Fibroblast of skin of left quadriceps (primary cell): ENCODE measurements at places on chromosomes 7 and 10.
A peak's percentile ranks its signal among the peaks of the same experiment; 100 is the strongest.

GRCh38 chr7:130758429-130759056 is 24.5 kb upstream of the KLF14 start:
- DNase-seq, result peak; percentile 31

- no peak for DNase-seq
These were observed 42.1 kb upstream of the EMX2 start for GRCh38 chr10:117500456-117500855.

DNA sequence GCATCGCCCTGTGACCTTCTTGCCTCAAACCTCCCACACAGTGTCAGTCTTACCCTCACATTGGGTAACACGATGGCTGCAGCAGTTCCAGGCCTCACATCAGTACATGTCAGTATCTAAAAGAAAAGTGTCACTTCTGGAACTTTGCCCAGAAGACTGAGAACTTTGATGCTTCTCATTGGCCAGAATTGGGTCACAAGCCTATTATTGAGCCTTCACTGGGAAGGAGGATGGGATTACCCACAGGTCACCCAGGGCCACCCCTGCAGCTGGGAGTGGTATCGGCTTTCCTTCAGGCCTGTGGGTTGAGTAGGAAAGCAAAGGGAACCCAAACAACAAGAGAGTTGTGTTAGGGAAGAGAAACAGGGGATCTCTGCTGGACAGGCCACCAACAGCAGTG is 111.5 kb downstream of the NPY start:
- DNase-seq, result no peak

- no peak for DNase-seq
These were observed 53.6 kb downstream of the VPS41 start for GRCh38 chr7:38855386-38855785.

DNA sequence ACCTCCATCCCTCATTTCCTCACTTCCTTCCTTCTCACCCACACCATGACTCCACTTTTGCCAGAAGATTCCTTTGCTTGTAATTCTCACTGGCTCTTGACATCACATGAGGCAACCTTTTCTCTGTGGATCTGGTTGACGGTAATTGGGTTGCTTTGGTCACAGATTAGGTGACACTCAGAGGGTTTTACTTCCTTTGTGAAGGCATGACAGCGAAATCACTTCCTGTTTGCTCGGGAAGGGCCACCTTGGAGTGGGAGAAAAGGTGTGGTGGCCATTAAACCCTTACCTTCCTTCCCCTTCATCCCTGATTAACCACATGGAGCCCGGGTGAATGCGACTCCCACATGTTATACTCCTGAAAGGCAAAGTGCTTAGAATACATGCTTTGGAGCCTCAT is 30.2 kb downstream of the CUZD1 start:
- no peak for DNase-seq

- DNase-seq, result no peak
These were observed 52.3 kb upstream of the ARMC3 start for GRCh38 chr10:22875581-22875980.

DNA sequence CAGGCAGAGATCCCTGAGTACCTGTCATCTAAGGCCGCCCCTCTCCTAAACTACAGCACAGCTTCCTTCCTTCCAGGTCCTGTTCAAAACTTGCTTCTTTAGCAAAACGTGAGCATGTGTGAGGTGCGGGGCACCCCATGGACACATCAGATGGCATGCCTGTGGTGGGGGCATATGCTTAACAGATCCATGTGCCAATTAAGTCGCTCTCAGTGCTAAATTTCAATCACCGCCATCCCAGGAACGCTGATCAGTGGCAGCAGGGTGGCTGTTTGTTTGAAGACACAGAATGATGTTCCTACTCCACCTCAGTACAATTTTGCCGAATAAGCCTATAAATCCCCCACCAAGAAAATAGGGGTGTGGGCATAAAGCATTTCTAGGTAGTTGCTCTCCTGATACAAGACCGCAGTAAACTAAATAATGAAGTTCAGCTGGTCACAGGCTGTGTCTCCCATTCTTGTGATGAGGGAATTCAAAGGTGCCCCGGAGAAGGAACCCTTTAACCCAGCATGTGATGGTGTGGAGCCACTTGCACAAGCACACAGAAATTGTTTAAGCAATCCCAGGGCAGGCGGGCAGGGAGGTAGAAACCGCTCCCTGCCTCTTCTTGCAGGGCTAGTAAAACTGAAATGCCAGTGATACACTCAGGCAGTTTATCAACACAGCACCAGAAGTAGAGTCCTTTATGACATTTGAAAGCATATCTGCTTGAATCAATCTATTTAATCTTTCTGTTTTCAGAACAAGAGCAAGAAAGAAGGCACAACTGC is 205.7 kb downstream of the SORCS1 start:
- no peak for DNase-seq

DNA sequence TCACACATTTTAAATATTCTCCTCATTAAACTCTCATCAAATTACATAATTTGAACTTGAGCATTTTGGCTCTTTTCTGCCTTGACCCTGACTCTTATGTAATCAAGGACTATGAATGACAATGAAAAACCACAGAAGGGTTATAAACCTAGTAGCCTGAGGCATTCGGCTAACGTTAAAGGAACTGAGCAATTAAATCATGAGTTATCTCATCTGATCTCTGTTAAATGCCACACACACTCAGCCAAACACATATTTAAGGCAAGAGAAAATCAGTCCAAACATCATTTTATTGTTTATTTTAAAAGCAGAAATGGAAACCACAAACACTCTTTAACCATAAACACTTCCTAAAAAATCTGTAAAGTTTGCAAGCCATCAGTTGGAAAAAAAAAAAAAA is 204.3 kb downstream of the DGKI start:
- peak; percentile 60 for DNase-seq
